ENCODE measurements at places on chromosomes 2 and 18. TPM values are rescaled to one million over a fixed set of nuclear protein-coding genes. Genes with fewer than 3 reads are reported as not detected.

Gene FBXO48
- 0.79 TPM for total RNA-seq

Gene PXDN
- 109 TPM for total RNA-seq

Gene ALPG
- not detected for total RNA-seq

Gene LYPD1
- total RNA-seq = 0.99 TPM

Gene ZSCAN30
- 19.7 TPM for total RNA-seq

Gene GCKR
- 0.49 TPM for total RNA-seq

Gene CFAP53
- total RNA-seq = 0.30 TPM

Gene TUBA4B
- not detected for total RNA-seq

Gene HOXD9
- total RNA-seq = 4.7 TPM

Gene CD8B2
- total RNA-seq = 0.10 TPM

Gene VRK2
- total RNA-seq = 15.2 TPM

Gene C2orf66
- total RNA-seq = 0.69 TPM

Gene LRP2
- total RNA-seq = 0.10 TPM

Gene LYG2
- 16.5 TPM for total RNA-seq

Gene SGO2
- total RNA-seq = 7.7 TPM

Gene MC5R
- total RNA-seq = not detected

Gene KATNAL2
- total RNA-seq = 6.3 TPM

Gene PLGLB1
- total RNA-seq = 5.4 TPM

Gene MLPH
- total RNA-seq = 6.5 TPM

Gene OTOS
- not detected for total RNA-seq

Gene STPG4
- not detected for total RNA-seq

Gene PLGLB2
- 2.2 TPM for total RNA-seq

Gene GPR55
- not detected for total RNA-seq

Gene RAB12
- total RNA-seq = 60.5 TPM

Gene LOXL3
- total RNA-seq = 3.7 TPM

Gene EIF5B
- total RNA-seq = 26.3 TPM

Gene PDCD1
- 0.10 TPM for total RNA-seq

Gene IL36RN
- total RNA-seq = 10.9 TPM

Gene HOXD10
- 1.8 TPM for total RNA-seq

Gene GCFC2
- total RNA-seq = 27.4 TPM

Gene DNAJB2
- total RNA-seq = 46.7 TPM

Gene ITGB6
- 11.6 TPM for total RNA-seq

Gene SRD5A2
- total RNA-seq = not detected

Gene ABHD1
- 0.10 TPM for total RNA-seq

Gene GALR1
- total RNA-seq = 2.1 TPM

Gene TEKT4
- not detected for total RNA-seq

Gene CYS1
- total RNA-seq = 1.3 TPM

Gene ARMC9
- total RNA-seq = 8.8 TPM

Gene BOLL
- 0.10 TPM for total RNA-seq

Gene HOXD8
- 17.0 TPM for total RNA-seq

Gene DES
- 318 TPM for total RNA-seq

Gene STARD6
- total RNA-seq = not detected

Gene HADHB
- total RNA-seq = 112 TPM

Gene AQP12A
- total RNA-seq = not detected

Gene EN1
- 12.0 TPM for total RNA-seq

Gene CPO
- total RNA-seq = 0.89 TPM

Gene ABCG5
- total RNA-seq = not detected

Gene CTLA4
- total RNA-seq = 0.20 TPM

Gene ST6GAL2
- 5.9 TPM for total RNA-seq

Gene DNAJC5G
- not detected for total RNA-seq

Gene HAAO
- total RNA-seq = 7.0 TPM

Gene TMEM247
- total RNA-seq = not detected

Gene LCT
- total RNA-seq = under 0.01 TPM
